ENCODE measurements at places on chromosomes 16 and 17. TPM values are rescaled to one million over a fixed set of nuclear protein-coding genes. Genes with fewer than 3 reads are reported as not detected.

Gene KRTAP9-8
- total RNA-seq = not detected

Gene MYH2
- total RNA-seq = not detected

Gene FNDC8
- under 0.01 TPM for total RNA-seq

DNA sequence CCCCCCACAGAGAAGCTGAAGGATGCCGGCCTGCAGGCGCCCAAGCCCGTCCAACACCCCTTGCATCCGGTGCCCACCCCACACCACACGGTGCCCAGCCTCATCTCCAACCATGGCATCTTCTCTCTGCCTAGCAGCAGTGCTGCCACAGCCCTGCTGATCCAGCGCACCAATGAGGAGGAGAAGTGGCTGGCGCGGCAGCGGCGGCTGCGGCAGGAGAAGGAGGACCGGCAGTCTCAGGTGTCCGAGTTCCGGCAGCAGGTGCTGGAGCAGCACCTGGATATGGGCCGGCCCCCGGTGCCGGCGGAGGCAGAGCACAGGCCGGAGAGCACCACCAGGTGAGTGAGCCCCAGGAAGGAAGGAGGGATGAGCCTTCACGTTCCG lies 31.5 kb downstream of the GINS2 start:
- no peak for DNase-seq

GRCh38 chr16:88760424-88761142 lies 24.4 kb downstream of the PIEZO1 start:
- DNase-seq = no peak

- DNase-seq = peak; percentile 36
Measured at GRCh38 chr17:41697122-41697962, 8.7 kb downstream of the EIF1 start.

DNA sequence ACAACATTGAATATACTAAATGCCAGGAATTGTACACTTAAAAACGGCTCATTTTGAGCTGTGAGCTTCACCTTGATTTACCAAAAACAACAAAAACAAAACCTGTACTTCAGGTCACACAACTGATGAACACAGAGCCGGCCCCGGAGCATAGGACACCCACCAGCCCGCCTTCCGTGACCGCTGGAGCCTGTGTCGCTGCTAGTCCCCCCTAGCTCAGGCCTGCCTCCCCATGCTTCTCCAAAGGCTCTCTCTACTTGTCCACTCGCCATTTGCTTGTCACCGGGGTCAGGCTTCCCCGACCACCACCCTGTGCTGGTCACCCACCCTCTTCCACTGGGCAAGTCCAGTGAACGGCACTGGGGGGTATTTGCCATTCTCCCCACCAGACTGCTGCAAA lies 113.8 kb upstream of the TNRC6C start:
- DNase-seq = no peak

Measured in dermis microvascular lymphatic vessel endothelial cell (primary cell).